ENCODE measurements at places on chromosomes 1 and 21. TPM values are rescaled to one million over a fixed set of nuclear protein-coding genes. Genes with fewer than 3 reads are reported as not detected.

- no peaks in the 10 kb centered on the region for H3K36me3 ChIP-seq
- DNase-seq = no peak
Measured at GRCh38 chr1:115090540-115090939, 1.2 kb upstream of the TSPAN2 start.

DNA sequence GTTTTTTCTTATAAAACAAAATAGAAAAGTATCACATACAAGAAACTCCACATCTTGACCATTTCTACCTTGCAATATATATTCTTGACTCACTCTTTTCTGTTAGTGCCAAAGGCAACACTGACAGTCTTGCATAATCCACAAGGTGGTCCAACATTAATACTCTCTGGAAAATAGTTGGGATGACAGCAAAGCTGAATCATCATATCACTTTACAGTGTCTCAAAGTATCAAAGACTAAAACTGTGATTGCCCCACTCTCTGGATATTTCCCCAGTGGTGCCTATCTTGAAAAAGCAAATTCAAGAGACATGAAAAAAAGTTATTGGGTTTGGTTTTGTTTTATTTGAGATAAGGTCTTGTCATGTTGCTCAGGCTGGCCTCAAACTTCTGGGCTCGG is 14.6 kb upstream of the TGFBR3 start:
- DNase-seq = no peak
- H3K27ac ChIP-seq = no peak overlapping the region
- no peaks in the 10 kb centered on the region for H3K4me1 ChIP-seq
- H3K27me3 ChIP-seq = no peaks in the 10 kb centered on the region
- no peaks in the 10 kb centered on the region for H3K36me3 ChIP-seq

- H3K27me3 ChIP-seq = no peaks in the 10 kb centered on the region
- peak overlapping the region; percentile 41 for H3K27ac ChIP-seq
- DNase-seq = no peak
Measured at GRCh38 chr1:214281720-214282629, 1.0 kb downstream of the SMYD2 start.

The LRRC3 gene
- 3.3 TPM for total RNA-seq

GRCh38 chr1:153367090-153367489 is 8.3 kb downstream of the S100A12 start:
- H3K36me3 ChIP-seq = no peaks in the 10 kb centered on the region
- no peaks in the 10 kb centered on the region for H3K4me1 ChIP-seq

DNA sequence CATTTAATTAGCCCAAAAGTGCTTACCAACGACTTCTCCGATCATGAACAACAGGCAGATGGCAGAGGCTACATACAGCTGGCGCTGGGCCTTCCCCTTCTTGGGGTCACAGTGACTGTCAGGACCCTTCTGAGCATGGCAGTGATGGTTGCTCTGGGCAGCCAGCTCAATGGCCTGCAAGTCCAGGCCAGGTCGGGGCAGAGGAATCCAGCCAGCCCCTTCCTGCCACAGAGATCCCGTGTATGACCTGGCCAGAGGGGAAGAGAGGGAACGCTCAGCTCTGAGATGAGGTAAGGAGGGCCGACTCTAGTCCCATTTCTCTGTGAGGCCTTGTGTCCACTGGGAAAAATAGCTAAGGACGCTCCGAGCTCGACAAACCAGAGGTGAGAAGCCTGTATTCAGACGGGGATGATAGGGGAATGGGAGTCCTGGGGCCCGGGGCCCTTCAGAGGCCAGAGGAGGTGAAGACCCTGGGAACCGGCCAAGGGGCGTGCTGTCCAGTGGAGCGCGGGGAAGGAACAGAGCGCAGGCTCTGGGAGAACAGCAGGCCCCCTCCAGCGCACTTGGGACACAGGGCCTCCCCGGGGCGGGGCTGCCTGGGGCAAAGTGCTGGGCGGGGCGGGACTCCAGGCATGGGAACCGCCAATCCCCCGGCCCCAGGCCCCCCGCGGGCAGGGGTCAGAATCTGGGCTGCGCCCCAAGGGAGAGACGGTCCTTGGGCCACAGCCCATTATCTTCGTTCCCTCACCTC is 772 bp downstream of the SLC30A2 start:
- H3K4me1 ChIP-seq = no peaks in the 10 kb centered on the region
- DNase-seq = no peak
- H3K27me3 ChIP-seq = peaks cover 15% of the 10 kb centered on the region
- H3K36me3 ChIP-seq = no peaks in the 10 kb centered on the region

DNA sequence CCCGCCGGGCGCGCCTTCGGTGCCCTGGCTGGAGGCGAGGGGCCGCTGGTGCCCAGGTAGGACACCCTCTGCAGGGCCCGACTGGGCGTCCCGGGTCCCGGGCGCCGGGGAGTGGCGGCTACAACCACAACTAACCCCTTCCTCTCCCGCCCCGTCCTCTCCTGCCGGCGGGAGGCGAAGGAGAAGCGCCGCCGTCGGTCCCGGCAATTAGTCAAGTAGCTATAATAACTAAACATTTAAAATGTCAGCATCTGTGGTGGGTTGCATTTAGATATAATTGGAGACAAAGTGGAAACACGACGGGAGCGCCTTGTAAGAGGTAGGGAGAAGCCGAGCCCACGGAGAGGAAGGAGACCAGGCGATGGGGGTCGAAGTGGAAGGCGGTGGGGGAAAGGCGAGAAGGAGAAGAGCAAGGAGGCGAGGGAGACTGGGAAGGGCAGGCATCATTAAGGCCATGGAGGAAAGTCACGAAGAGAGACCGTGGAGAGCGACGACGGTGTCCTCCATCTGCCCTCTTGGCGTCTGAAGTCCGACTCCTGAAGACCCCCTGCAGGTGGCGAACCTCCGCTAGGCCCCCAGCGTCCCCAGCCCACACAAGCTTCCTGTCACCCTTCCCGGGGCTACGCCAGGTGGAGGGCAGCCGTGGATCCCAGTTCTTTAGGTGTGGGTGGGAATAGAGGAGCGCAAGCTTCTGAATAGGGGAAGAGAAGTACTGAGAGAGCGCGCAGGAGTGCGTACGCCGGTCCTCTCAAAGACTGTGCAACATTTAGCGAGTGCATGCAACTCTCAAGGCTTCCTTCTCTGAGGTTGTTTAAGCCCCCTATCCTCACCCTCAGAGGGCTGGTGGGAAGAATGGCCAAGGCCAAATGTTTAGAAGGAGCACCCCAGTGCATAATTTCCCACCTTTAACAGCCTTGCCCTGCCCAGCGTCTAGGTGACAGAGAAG is 1.6 kb downstream of the CNIH3 start:
- H3K4me3 ChIP-seq = peak overlapping the region; percentile 58
- H3K4me1 ChIP-seq = no peaks in the 10 kb centered on the region
- no peak overlapping the region for H3K27ac ChIP-seq
- peaks cover 12% of the 10 kb centered on the region for H3K27me3 ChIP-seq

GRCh38 chr1:88802404-88802803 is 89.0 kb downstream of the GTF2B start:
- H3K36me3 ChIP-seq = peaks cover 17% of the 10 kb centered on the region
- no peak for DNase-seq
- no peak overlapping the region for H3K27ac ChIP-seq
- H3K4me1 ChIP-seq = no peaks in the 10 kb centered on the region
- no peak overlapping the region for H3K4me3 ChIP-seq

The FYB2 gene
- total RNA-seq = 0.49 TPM

- no peaks in the 10 kb centered on the region for H3K36me3 ChIP-seq
- no peaks in the 10 kb centered on the region for H3K4me1 ChIP-seq
- no peak overlapping the region for H3K4me3 ChIP-seq
- no peaks in the 10 kb centered on the region for H3K27me3 ChIP-seq
- DNase-seq = no peak
Measured at GRCh38 chr1:196960854-196961253, 16.5 kb upstream of the CFHR5 start.

The WNT3A gene
- total RNA-seq = not detected

- DNase-seq = no peak
- H3K4me3 ChIP-seq = no peak overlapping the region
- no peaks in the 10 kb centered on the region for H3K36me3 ChIP-seq
Measured at GRCh38 chr21:35325953-35326352, 276.9 kb upstream of the RUNX1 start.

GRCh38 chr1:246537441-246537840 is 28.6 kb downstream of the TFB2M start:
- DNase-seq = no peak
- peaks cover 2% of the 10 kb centered on the region for H3K36me3 ChIP-seq
- no peaks in the 10 kb centered on the region for H3K27me3 ChIP-seq
- no peak overlapping the region for H3K27ac ChIP-seq

DNA sequence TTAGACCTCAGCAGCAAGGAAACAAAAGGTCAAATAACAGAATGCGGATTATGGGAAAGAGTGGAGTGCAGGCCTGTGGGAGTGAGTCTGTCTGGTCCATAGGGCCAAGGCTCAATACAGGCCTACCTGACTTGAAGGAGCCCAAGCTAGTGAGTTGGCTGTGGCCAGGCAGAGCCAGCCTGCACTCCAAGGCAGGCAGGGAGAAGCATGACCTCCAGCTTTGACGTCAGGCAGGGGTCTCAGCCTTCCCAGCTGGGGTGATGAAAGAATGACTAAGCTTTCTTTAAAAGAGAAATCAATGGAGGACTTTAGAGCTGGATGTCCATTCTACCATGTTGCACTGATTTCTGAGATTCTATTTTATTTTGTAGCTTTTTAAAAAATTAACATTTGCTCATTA is 62.8 kb downstream of the RHOU start:
- H3K27ac ChIP-seq = no peak overlapping the region
- H3K4me3 ChIP-seq = no peak overlapping the region
- H3K36me3 ChIP-seq = no peaks in the 10 kb centered on the region
- peaks cover 4% of the 10 kb centered on the region for H3K27me3 ChIP-seq
- no peak for DNase-seq
- no peaks in the 10 kb centered on the region for H3K4me1 ChIP-seq

DNA sequence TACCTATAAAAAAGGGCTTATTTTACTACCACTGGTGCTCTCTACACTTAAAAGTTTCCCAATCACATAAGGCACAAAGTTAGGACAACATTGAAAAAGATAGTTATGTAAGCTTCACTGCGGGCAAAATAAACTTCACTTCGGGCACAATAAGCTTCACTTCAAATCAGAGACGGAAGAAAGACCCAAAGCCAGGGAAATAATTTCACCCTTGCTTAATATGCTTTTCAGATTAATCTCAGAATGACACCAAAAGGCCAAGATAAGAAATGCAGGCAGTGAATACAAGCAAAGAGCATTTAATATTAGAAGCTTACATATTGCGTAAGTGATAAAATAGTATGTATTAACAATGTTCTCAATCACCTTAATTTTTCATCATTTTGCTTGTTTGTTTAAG is 444.2 kb downstream of the SETD4 start:
- DNase-seq = no peak
- no peak overlapping the region for H3K4me3 ChIP-seq
- no peak overlapping the region for H3K27ac ChIP-seq
- no peaks in the 10 kb centered on the region for H3K4me1 ChIP-seq

DNA sequence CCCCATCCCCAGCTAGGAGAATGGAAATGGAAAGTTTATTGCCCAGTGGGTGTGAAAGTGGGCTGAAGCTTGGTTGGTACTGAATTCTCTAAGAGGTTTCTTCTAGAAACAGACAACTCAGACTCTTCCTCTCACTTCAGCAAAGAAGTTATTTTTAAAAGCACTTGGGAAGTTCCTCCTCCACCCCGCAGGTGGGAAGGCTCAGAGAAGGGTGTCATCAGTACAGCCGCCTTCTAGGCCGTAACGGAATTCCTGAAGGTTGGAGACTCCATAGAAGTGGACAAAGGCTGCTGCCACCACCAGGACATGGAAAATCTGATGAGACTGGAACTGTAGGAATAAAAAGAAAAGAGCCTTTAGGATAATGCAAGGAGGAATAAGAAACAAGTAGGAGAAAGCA is 14.3 kb upstream of the KLHL12 start:
- H3K4me3 ChIP-seq = no peak overlapping the region
- no peaks in the 10 kb centered on the region for H3K4me1 ChIP-seq
- no peak overlapping the region for H3K27ac ChIP-seq
- no peaks in the 10 kb centered on the region for H3K27me3 ChIP-seq
- DNase-seq = no peak

The ADAMTS5 gene
- 0.05 TPM for total RNA-seq
